CMK (cell line): ENCODE measurements at places on chromosomes 3 and 15.
A peak's percentile ranks its signal among the peaks of the same experiment; 100 is the strongest.

DNA sequence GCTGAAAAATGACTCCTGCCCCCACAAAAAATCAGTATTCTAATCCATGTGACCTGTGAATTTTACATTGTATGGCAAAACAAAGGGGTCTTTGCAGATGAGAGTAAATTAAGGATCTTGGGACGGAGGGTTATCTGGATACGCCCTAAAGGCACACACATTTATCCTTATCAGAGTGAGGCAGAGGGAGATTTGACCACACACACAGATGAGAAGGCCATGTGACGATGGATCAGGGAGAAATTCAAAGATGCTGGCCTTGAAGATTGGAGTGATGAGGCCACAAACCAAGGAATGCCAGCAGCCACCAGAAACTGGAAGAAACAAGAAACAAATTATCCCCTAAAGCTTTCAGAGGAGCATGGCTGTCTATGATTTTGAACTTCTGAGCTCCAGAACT is 288.5 kb downstream of the XXYLT1 start:
- DNase-seq = no peak

DNA sequence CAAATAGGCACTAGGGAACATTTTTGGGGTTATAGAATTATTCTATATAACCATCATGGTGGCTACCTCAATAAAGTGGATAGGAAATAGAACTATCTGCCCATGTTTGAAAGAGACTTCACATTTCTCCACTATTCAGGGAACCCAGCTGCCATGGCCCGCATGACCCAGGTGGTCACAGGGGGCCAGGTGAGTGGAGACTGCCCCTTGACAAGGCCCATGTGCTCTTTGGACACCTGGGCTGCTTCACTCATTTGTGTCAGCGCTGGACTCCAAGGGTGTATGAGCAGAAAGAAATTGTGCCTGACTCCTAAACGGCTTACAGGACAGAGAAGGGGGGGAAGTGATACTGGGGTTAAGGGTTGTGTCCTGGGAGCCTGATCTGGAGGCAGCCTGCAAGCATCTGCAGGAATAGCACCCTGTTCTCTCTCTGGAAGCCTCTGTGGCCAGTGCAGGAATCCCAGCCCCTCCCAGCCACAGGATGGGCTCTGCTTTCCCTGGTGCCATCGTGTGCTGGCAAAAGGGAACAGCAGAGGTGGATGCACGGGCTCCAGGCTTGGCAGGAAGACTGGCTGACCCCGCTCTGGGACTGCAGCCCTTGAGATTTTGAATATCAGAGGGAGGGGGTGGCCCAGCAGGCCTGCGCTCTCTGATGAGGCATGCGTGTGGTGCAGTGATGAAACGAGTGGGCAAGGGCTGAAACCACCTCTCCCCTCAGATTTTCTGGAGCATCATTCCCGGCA is 9.1 kb upstream of the C3orf22 start:
- no peak for DNase-seq

- DNase-seq = no peak
These were observed 58.2 kb upstream of the FLNB start for GRCh38 chr3:57949785-57950615.

GRCh38 chr3:14340960-14341708 is 61.3 kb upstream of the SLC6A6 start:
- no peak for DNase-seq

GRCh38 chr15:83324799-83325198 is 40.3 kb upstream of the BNC1 start:
- DNase-seq = no peak

- DNase-seq = no peak
These were observed at the start of gene BCHE for GRCh38 chr3:165837058-165837525. BCHE (minus strand) TSS chr3:165837423; CDS start chr3:165831033, 6,390 bp downstream.

GRCh38 chr3:119643528-119643927 is 16.9 kb downstream of the POPDC2 start:
- DNase-seq = no peak

DNA sequence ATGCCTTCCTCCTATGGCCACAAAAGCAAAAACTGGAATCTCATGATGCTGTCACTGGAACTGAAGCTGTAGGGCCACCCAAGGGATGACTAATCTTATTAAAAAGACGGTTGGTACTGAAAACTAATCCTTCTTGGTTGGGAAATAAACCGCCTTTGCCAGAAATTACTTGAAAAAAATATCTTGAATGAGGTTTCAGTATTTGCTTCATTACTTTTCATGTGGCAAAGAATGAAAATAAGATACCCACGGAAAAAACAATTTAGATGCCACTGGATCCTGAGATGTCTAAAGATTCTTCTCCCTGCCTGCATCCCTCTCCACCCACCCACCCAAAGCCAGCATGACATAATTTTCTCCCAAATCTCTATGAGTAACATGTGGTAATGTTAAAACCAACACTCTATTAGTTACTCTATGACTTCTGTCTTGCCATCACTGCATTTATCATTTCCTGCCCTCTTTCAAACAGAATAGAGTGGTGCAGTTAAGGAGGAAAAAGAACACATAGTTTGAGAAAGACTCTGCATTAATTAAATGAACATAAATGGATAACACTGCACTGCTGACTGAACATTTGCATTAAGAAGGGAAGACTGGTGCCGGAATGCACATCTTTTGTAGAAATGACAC is 111.8 kb upstream of the DPH6 start:
- DNase-seq = no peak

DNA sequence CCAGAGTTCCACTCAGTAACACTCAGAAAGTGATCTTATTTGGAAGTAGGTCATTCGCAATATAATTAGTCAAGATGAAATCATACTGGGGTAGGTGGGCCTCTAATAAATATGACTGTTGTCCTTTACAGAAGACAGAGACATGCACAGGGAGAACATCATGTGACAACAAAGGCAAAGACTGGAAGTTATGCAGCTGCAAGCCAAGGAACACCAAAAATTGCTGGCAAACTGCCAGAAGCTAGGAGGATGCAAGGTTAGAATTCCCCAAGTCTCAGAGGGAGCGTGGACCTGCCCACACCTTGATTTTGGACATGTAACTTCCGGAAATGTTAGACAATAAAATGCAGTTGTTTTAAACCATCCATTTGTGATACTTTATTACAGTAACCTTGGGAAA is 471.5 kb upstream of the AGTR1 start:
- no peak for DNase-seq

DNA sequence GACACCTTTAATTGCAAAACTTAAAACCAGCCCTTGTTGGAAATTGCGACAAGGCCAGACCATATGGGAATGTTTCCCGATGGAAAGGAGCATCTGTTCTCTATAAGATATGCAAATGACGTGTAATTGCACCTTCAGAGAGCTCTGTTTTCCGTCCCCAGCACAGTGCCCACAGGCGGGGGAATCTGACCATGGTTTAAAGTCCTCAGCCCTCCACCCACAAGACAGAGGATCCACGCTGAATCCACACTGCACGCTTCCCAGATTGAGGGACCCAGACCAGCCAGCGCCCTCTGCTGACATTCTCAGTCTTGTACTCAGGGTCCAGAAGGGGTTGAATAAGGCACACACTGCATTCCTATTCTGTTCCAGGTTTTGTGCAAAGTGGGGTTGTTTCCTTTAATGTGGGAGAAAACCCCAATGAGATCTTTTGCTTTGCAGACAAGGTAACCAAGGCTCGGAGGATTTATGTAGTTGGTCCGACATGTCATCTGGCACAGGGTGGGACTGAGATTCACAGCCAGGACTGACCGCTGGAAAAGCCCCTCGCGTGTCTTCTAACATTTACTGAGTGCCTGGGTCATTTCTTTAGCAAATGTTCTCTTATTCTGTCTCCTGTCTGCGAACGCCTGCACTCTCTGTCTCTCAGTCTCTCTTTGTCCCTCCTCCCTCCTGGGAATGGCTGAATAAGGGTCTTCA is 36.8 kb upstream of the KLHL25 start:
- DNase-seq = peak; percentile 3

- no peak for DNase-seq
These were observed 33.8 kb downstream of the BCHE start for GRCh38 chr3:165803471-165803870.

DNA sequence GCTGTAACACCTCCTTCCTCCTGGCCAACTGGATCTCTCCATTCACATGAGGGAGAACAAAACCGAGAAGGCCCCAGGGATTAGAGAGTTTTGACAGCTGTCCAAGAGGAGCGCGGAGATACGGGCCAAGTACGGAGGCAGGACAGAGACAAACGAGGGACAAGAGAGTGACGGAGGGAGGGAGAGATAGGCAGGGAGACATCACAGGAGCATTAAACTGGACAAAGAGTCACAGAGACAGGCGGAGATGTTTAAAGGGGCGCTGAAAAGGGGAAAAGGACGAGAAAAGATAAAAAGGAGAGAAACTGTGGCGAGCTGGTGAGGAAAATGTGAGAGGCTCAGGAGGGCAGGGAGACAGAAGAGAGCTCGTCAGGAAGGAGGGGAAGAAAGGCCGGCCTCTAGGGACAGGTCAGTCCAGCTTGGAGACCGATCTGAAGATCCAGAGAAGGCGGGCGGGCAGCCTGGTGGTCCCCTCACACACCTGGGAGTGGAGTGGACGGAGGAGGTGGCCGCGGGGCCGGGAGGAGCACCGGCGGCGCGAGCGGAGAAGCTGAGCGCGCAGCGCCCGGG is 40.5 kb upstream of the ROPN1 start:
- no peak for DNase-seq

- no peak for DNase-seq
These were observed 55.6 kb upstream of the BNC1 start for GRCh38 chr15:83340087-83340486.

DNA sequence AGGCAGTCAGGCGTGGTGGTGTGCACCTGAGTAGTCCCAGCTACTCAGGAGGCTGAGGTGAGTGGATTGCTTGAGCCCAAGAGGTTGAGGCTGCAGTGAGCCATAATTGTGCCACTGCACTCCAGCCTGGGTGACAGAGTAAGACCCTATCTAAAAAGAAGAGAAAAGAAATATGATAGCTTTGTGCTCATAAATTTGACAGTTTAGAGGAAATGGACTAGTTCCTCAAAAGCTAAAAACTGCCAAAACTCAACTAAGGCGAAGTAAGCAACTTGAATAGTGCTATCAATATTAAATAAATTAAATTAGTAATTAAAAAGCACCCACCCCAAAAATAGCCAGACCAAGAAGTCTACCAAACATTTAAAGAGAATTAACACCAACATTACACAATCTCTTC is 24.5 kb upstream of the SLC15A2 start:
- no peak for DNase-seq

GRCh38 chr3:138473391-138473790 is 39.0 kb downstream of the ESYT3 start:
- no peak for DNase-seq

GRCh38 chr15:91589360-91589759 is 264.1 kb upstream of the SLCO3A1 start:
- no peak for DNase-seq

GRCh38 chr15:29986946-29987345 is 95.8 kb upstream of the GOLGA8J start:
- DNase-seq = no peak

- DNase-seq = no peak
These were observed 27.4 kb upstream of the PLA2G4E start for GRCh38 chr15:42048080-42048820.

- no peak for DNase-seq
These were observed 47.6 kb downstream of the SLMAP start for GRCh38 chr3:57803647-57804081.

DNA sequence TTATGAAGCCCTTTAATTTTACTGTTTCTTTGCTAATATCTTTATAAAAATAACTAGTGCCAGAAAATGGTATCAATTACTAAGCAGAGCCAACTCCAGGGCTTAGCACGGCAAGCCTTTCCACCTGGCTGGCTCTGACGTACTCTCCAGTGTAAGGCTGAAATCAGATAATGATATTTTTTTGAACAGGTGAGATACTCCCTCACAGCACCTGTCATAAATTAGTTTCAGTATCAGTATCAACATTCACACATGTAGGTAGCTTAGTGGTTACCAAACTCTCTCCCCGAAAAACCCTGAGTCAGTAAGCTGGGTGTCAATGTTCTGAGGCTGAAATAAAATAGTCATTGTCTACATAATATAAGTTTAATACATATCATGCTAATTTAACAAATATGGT is 710.1 kb downstream of the SQOR start:
- no peak for DNase-seq

GRCh38 chr3:861721-862120 is 231.1 kb upstream of the CNTN6 start:
- no peak for DNase-seq

GRCh38 chr3:9142362-9142761 is 107.1 kb downstream of the SRGAP3 start:
- DNase-seq = no peak

- no peak for DNase-seq
These were observed 135.1 kb upstream of the STRIT1 start for GRCh38 chr3:155428563-155428962.

DNA sequence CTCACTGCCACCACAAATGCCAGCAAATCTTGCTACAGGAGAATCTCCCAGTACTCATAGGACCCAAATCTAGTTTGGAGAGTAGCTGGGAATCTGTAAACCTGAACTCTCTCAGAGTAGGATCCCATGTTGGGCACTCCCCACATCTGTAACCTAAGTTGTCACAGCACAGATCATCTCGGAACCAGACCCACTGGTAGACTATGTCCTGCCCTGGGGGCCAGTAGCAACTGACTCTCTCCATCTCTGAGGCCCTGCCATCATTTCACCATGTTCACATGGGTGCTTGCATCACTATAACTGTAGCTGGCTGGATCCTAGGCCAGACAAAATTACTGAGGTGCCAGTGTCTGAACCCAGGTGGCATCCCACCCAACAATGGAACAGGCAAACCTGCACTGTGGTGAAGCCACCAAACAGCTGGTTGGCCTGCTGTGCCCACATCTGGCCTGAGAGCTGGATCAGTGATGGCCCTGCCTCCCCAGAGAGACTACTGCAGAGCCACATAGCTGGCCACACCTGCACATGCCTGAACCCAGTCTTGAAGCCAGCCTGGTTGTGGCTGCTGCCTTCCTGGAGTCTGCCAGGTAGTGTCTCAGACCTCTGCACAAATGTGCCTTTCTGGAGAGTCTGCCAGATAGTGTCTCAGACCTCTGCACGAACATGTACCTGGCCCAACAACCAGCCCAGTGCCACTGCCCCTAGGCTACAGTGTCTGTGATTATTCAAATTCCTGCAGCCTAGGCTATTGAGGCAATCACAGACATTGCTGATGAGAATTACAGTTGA is 82.0 kb downstream of the ISL2 start:
- DNase-seq = no peak

- DNase-seq = peak; percentile 99
These were observed 51.8 kb downstream of the CYP11A1 start for GRCh38 chr15:74315626-74316025.

DNA sequence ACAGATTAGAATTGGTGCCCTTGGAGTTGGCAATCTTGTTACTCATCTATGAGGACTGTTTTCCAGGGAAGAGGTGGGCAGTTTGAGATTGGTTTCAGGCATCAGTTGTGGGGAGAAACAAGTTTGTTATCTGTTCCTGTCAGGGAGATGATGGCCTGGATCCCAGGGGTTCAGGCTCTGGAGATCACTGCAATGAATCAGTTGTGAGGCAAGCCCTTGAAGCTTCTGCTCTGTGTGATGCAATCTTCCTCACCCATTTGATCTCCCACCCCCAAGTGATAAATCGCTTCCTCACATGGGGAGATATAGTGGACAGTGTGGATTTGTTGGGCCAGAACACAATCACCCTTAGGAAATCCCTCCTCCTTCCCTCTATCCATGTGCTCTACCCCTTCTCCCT is 276.6 kb upstream of the LRTM1 start:
- no peak for DNase-seq
